Lower lobe of right lung (tissue), 2 donors: ENCODE measurements at places on chromosomes 11 and 22.

DNA sequence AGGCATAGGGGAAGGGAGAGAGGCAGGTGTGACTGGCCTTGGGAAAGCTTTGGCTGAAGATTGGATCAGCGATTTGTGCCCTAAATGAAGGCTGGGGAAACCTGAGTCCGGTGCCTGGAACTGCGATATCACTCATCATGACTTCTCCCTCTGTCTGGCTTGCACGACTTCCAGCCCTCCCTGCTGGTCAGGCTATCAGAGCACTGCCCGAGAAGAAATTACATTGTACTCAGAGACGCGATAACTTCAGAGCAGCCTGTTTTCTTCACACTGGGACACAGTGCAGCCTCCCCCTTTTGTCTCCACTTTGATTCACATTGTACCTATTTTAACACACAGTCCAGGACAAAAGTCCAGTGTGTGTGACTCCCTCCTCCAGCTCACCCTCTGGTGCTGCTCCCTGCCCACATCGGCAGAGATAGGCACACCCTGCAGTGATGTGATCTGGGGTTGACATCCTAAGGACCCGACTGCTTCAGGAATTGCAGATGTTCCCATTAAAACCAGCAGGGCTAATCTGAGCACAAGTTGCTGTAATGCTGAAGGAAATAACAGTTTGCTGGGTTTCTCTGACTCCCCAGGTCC is 62.1 kb upstream of the CADM1 start:
- no peak for DNase-seq

DNA sequence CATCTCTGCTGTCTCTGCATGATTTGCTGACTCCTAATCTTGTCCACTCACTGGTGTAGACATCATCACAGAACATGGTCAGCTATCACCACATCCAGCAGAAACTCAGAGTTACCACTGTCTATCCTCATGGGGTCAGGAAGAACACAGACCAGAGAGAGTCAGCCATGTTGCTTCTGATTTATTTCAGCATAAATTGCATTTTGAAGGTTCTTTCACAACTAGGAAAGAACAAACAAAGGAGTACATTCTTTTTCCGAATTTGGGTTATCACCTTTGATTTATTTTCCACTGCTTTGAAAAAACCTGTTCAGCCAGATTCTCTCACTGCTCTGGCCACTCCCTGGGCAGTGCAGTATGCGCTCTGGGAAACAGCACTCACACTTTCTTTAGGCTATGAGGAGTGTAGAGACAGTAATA is 172.0 kb upstream of the MTMR2 start:
- no peak for DNase-seq

- no peak for DNase-seq
Observed at GRCh38 chr22:43821606-43822425, 9.7 kb upstream of the EFCAB6 start.

GRCh38 chr11:88345949-88346348 is 8.4 kb upstream of the CTSC start:
- DNase-seq = no peak
